ENCODE measurements at places on chromosomes 7 and 10. TPM values are rescaled to one million over a fixed set of nuclear protein-coding genes. Genes with fewer than 3 reads are reported as not detected.

- no peak within 1 kb of the TSS for H3K27ac ChIP-seq
- no peaks in the 10 kb centered on the region for H3K36me3 ChIP-seq
- H3K27me3 ChIP-seq, result peaks cover 32% of the 10 kb centered on the region
- H3K4me3 ChIP-seq, result peak within 1 kb of the TSS; percentile 52
- peaks cover 19% of the 10 kb centered on the region for H3K4me1 ChIP-seq
Measured at GRCh38 chr10:52313933-52314821, at the start of gene DKK1. TSS of gene DKK1 (plus strand) at chr10:52314281. CDS start at chr10:52314435, 154 bp downstream.

DNA sequence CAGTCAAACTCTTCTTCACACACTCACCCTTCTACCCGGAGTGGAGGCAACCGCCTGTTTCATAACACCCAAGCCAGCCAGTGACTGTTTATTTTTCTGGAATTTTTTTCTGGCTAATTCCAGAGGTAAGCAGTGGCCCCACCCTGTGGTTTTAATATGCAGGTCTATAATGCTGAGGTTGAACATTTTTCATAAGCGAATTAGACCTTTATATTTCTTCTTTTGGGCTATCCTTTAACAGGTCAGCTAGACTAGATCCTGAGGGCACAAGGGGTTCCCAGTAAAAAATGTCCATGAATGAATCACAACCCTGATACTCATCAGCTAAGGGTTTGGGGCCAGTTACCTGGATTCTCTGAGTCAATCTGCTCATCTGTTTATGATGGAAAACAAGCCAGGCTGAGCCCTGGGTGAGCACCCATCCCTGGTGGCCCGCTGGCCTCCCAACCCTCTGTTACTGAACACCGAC lies 76.2 kb downstream of the GRB10 start:
- no peak for DNase-seq
- no peak overlapping the region for H3K27ac ChIP-seq
- H3K36me3 ChIP-seq, result no peaks in the 10 kb centered on the region
- no peak overlapping the region for H3K4me3 ChIP-seq

GRCh38 chr7:4154882-4155535 lies 527.1 kb upstream of the FOXK1 start:
- no peak overlapping the region for H3K4me3 ChIP-seq
- no peak overlapping the region for H3K27ac ChIP-seq
- H3K36me3 ChIP-seq, result no peaks in the 10 kb centered on the region
- H3K4me1 ChIP-seq, result peaks cover 5% of the 10 kb centered on the region
- H3K27me3 ChIP-seq, result no peaks in the 10 kb centered on the region
- no peak for DNase-seq

- H3K4me3 ChIP-seq, result no peak overlapping the region
- H3K36me3 ChIP-seq, result peaks cover 7% of the 10 kb centered on the region
- no peaks in the 10 kb centered on the region for H3K27me3 ChIP-seq
- no peak for DNase-seq
- H3K27ac ChIP-seq, result no peak overlapping the region
- H3K4me1 ChIP-seq, result peaks cover 53% of the 10 kb centered on the region
Measured at GRCh38 chr7:128860158-128861073, 2.2 kb upstream of the ATP6V1F start.

DNA sequence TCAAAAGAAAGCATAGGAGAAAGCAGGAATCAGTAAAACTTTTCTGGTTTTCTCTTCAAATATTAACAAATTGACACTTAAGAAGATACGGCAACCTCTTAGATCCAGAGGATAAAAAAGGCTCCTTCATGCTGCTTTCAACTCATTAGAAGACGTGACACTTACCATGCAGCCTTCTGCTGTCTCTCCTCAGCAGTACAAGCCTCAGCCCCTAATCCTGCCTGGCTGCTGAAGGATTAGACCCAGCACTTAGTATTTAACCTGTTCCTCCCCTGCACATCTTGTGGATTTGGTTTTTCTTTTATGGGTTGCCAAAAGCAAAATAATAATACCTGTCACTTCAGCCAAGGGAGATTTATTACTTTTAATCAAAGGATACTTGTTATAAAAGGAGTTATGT lies 108.4 kb downstream of the LYZL1 start:
- H3K4me3 ChIP-seq, result no peak overlapping the region
- H3K36me3 ChIP-seq, result no peaks in the 10 kb centered on the region
- no peak for DNase-seq

DNA sequence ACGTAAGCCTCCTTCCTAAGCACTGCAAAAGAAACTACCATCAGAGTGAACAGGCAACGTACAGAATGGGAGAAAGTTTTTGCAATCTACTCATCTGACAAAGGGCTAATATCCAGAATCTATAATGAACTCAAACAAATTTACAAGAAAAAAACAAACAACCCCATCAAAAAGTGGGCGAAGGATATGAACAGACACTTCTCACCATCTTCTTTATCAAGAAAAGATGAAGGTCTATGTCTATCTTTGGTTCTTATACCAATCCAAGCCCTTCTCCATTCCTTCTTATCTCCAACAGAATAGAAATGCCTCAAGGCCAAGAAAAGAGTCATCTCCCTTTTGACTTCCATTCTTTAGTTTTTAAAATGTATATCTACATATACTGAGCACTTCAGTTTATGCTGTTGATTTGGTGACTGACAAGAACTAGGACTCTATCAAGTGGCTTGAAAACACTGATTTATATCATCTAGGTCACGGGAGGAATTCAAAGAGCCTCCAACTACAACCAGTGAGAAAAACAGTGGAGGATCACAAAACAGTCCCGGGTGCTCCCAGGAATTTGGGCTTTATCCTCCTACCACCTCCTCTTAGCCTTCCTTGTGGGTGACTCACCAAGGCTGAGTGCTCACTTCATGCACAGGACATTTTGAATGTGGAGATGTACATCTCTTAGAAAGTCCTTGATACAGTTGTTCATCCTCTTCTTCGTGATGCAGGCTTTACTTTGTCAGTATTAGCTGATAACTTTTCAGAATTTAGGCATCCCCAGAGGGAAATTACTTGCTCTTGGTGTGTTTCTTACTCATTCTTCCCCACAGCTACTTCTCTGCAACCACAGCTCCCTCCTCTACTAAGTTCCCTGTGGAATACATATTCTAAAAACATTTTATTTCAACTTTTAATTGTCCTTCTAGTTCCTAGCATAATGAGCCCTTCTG lies 15.4 kb downstream of the TAS2R41 start:
- no peaks in the 10 kb centered on the region for H3K27me3 ChIP-seq
- no peak for DNase-seq
- no peaks in the 10 kb centered on the region for H3K36me3 ChIP-seq
- no peak overlapping the region for H3K4me3 ChIP-seq
- H3K27ac ChIP-seq, result peak overlapping the region; percentile 62

GRCh38 chr7:135385209-135385608 lies 124.7 kb downstream of the CNOT4 start:
- DNase-seq, result no peak
- H3K4me3 ChIP-seq, result no peak overlapping the region
- no peaks in the 10 kb centered on the region for H3K4me1 ChIP-seq
- no peaks in the 10 kb centered on the region for H3K36me3 ChIP-seq
- no peak overlapping the region for H3K27ac ChIP-seq

DNA sequence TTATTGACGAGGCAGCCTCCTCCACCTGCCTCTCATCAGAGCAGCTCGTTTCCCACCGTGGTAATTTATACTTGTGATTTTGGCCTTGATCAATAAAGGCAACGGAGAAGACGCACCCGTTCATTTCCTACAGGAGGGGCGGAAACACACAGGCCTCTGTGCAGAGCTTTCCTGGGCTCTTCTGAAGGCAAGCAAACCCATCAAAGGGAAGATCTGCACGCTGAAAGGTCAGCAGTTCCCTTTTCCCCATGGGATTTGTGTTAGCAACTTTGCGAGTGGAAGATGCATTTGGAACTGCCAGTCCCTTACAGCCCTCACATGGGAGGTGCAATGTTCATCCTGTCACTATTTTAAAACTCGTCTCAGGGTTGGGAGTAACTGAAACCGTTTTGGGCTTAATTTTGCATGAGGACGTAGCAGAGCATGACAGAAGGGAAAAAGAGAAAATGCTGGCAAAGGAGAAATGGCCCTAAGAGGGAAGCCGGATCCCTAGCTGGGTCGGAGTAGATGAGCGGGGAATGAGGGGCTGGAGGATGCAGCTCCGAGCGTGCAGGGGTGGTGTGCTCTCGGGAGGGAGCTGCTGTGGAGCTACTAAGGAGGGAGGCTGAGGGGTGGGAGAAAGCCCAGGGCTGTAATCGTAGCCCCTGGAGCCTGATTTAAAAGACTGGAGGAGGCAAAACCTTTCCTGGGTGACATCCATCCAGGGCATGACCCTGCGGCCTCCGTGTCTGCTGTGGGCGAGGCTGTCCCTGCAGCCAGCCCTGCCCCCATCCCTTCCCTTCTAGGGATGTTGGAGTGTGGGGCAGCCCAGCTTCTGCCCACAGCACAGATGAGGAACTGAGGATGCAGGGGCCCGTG lies 111.1 kb upstream of the FAM20C start:
- no peak overlapping the region for H3K27ac ChIP-seq
- no peak for DNase-seq
- no peak overlapping the region for H3K4me3 ChIP-seq
- peaks cover 3% of the 10 kb centered on the region for H3K27me3 ChIP-seq
- H3K36me3 ChIP-seq, result no peaks in the 10 kb centered on the region

DNA sequence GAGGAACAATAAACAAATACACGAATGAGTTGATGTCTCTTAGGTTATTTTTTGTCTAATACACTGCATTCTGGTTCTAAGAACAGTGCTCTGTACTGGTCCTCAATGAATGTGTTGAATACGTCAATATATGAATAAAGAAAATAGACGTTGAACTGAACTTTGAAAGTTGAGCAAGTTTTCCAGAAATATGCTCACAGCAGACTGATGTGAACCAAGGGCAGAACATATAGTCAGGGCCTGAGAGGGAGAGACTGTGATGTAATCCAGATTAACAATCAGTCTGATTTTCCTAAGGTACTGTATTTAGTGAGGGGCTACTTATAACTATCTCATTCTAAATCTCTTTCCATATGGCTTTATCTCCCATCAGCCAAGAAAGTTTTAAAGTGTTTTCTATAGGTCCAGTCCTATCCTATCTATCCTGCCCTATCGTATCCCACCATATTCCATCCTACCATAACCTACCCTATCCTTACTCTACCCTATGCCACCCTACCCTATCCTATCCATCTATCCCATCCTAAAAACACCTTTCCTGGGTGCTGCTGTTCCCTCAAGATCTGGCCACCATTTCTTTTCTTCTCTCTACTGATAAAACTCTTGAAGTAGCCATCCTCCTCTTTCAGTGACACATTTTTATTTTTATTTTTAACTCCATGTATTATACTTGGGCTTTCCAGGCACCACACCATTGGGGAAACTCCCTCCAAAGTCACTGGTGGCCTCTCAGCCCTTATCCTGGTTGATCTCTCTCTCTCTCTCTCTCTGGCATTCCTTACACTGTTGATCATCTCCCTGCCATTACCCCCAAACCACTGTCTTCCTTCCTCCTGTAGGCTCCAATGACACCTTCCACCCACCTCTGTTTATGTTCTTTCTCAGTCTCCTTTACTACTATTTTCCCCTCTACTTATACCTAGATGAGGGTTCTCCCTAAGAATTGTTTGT lies 212.3 kb upstream of the SLC26A5 start:
- no peak overlapping the region for H3K27ac ChIP-seq
- H3K4me1 ChIP-seq, result no peaks in the 10 kb centered on the region
- no peaks in the 10 kb centered on the region for H3K27me3 ChIP-seq
- H3K4me3 ChIP-seq, result no peak overlapping the region

- H3K27ac ChIP-seq, result no peak overlapping the region
- no peaks in the 10 kb centered on the region for H3K36me3 ChIP-seq
- H3K4me3 ChIP-seq, result no peak overlapping the region
- DNase-seq, result no peak
- H3K4me1 ChIP-seq, result peaks cover 12% of the 10 kb centered on the region
- no peaks in the 10 kb centered on the region for H3K27me3 ChIP-seq
Measured at GRCh38 chr10:3295582-3296151, 123.1 kb upstream of the PITRM1 start.

- H3K4me3 ChIP-seq, result no peak overlapping the region
- DNase-seq, result no peak
- no peaks in the 10 kb centered on the region for H3K36me3 ChIP-seq
- no peak overlapping the region for H3K27ac ChIP-seq
- peaks cover 5% of the 10 kb centered on the region for H3K4me1 ChIP-seq
- H3K27me3 ChIP-seq, result no peaks in the 10 kb centered on the region
Measured at GRCh38 chr10:121661451-121661851, 63.2 kb upstream of the FGFR2 start.

GRCh38 chr7:141441837-141442627 lies 109.2 kb upstream of the AGK start:
- no peak overlapping the region for H3K27ac ChIP-seq
- no peak overlapping the region for H3K4me3 ChIP-seq
- no peaks in the 10 kb centered on the region for H3K36me3 ChIP-seq
- H3K4me1 ChIP-seq, result peaks cover 9% of the 10 kb centered on the region

DNA sequence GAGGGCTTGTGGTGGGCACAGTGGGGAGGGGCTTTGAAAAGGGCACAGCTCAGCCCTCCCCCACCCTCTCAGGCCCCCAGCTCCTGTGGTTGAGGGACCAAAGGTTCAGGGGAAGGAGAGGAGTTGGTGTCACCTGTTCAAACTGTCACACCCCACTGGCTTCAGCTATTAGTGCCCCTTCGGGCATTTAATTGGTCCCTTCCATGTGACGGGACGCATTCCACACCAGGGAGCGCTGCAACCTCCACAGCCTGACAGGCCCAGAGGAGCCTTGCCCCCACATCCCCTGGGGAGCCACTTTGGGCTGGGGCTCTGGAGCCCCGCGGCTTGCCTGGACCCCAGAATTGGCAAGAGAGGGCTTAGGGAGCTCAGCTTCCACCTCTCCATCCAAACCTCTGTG lies 75.7 kb downstream of the C10orf105 start:
- H3K27ac ChIP-seq, result no peak overlapping the region
- no peak for DNase-seq
- no peak overlapping the region for H3K4me3 ChIP-seq
- no peaks in the 10 kb centered on the region for H3K4me1 ChIP-seq
- no peaks in the 10 kb centered on the region for H3K27me3 ChIP-seq

DNA sequence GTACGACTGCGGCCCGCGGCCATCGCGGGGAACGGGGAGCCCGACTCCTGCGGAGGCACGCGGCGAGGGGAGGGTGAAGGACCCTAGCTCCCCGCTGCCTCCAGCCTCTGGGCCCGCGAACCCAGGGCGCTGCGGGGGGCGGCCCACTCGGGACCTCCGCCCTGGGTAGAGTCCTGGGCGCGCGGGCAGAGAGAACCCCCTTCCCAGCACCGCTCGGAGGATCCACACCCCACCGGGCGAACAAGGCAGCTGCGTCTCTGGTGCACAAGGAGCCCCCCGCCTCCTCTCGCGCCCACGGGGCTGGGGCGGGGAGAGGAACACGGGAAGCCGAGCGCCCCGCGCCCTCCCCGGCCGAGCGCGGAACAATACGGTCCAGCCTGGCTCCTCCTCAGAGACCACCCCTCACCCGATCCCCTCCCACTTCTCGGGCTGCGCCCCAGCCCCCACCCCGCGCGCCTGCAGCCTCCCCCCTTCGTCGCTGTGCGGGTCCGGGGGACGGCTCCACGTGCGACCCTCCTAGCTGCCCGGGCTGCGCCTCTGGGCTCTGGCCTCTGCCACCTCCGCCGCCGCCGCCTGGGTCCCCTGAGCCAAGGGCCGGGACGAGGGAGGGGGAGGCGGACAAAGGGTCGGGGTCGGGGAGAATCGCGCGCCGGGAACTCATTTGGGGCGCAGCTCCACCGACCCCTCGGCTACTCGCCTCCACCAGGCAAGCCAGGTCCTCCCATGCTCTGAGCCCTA lies at the start of gene WDR86:
Gene WDR86, minus strand, starts transcription at position 372 of the 738 bp plus-strand sequence. CDS start 449 bp downstream, outside the sequence.
- peaks cover 22% of the 10 kb centered on the region for H3K4me1 ChIP-seq
- peak within 1 kb of the TSS; percentile 64 for H3K27ac ChIP-seq
- no peak for DNase-seq
- H3K36me3 ChIP-seq, result no peaks in the 10 kb centered on the region

Gene SPDYE5
- total RNA-seq, result not detected

Gene FBH1
- total RNA-seq, result 131 TPM

Gene LDB3
- total RNA-seq, result 0.98 TPM

Gene PRKAR2B
- 7.8 TPM for total RNA-seq
